ENCODE measurements at places on chromosomes 6 and 20. TPM values are rescaled to one million over a fixed set of nuclear protein-coding genes. Genes with fewer than 3 reads are reported as not detected.

The E2F1 gene
- 1.3 TPM for total RNA-seq

The CALHM4 gene
- total RNA-seq: not detected

The AIF1 gene
- total RNA-seq: 71.2 TPM

GRCh38 chr20:19300395-19300794, 88.0 kb downstream of the SLC24A3 start:
- no peak for DNase-seq

GRCh38 chr6:45870531-45870930, 145.1 kb downstream of the CLIC5 start:
- DNase-seq: no peak

DNA sequence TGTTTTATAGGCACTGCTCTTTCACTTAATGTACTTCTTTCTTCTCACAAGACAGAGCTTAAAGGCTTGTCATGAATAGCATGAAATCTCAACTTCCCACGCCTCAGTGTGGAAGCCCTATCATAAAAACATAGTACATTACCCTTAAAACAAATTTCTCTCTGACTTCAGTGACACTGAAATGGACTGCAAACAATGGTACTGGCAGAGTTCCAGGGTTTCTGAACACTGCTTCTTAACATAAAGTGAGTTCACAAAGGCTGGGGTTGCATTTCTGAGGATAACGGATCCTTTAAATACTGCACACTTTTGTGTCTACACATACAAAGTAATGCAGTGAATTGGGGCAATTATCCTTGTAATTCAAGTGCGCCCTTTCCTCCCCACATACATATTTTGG, 32.3 kb upstream of the PLEKHG1 start:
- no peak for DNase-seq

- DNase-seq: no peak
Observed at GRCh38 chr20:62697468-62697912, 11.1 kb upstream of the NTSR1 start.

- DNase-seq: no peak
Observed at GRCh38 chr6:56959094-56959493, 4.2 kb downstream of the BEND6 start.

GRCh38 chr6:3987053-3987452, 91.9 kb downstream of the FAM217A start:
- no peak for DNase-seq

GRCh38 chr20:45997187-45997586, 11.5 kb upstream of the MMP9 start:
- no peak for DNase-seq

- no peak for DNase-seq
Observed at GRCh38 chr6:108616544-108616943, 55.8 kb downstream of the FOXO3 start.

- DNase-seq: no peak
Observed at GRCh38 chr6:6461138-6461537, 127.4 kb upstream of the LY86 start.

- no peak for DNase-seq
Observed at GRCh38 chr6:156359912-156360311, 417.3 kb upstream of the ARID1B start.

The BPIFB4 gene
- total RNA-seq: not detected

DNA sequence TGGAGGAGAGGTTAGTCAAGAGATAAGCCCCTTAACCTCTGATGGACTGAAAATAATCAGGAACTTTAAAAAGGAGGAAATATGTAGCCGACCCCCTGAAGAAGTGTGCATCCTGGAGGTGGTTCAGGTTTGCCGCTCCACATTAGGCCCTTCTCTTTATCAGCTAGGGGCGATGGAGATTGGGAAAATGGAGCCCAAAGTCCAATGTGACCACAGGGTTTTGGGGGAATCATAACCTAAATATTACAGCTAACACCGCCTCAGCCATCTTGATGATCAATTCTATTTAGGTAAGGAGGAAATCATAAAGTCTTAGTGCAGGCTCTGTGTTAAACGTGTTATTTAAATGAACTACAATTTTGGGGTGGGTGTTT, 1.2 kb downstream of the OGFRL1 start:
- no peak for DNase-seq

DNA sequence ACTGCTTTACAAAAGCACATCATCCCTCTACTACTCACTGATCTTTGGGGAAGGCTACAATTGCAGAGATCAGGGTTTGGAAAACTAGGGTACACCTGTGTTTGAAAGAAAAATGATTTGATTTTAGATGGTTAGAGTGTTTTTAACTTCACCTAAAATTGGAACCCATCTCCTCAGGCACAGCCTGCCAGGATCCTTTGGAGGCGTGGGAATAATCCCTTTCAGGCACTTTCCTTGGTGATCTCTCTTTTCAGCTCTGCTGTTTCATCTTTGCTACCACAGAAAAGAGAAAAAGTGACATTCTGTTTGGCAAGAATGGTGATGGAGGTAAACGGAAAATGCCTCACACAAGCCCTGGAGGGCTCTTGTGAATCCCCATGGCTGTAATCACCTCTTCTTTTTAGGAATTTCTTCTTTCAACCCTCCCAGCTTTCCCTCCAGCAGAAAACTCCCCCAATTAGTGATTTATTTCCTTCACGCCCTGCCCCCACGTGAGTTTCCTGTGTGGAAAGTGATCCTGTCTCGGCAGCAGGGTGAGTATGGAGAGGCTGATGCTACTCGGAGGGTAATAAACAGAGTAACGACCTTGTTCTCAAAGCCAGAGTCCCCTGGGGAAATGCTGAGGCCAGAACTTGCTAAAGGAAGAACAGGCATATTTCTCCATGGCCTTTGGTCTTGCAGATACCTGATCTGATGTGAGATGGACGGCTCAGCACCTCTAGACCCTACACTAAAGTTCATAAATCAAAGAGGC, 9.2 kb downstream of the KCNG1 start:
- DNase-seq: no peak

- DNase-seq: no peak
Observed at GRCh38 chr20:32135983-32136515, 26.5 kb downstream of the TM9SF4 start.

- no peak for DNase-seq
Observed at GRCh38 chr6:113879186-113880096, 22.3 kb downstream of the MARCKS start.

The PDYN gene
- total RNA-seq: not detected

DNA sequence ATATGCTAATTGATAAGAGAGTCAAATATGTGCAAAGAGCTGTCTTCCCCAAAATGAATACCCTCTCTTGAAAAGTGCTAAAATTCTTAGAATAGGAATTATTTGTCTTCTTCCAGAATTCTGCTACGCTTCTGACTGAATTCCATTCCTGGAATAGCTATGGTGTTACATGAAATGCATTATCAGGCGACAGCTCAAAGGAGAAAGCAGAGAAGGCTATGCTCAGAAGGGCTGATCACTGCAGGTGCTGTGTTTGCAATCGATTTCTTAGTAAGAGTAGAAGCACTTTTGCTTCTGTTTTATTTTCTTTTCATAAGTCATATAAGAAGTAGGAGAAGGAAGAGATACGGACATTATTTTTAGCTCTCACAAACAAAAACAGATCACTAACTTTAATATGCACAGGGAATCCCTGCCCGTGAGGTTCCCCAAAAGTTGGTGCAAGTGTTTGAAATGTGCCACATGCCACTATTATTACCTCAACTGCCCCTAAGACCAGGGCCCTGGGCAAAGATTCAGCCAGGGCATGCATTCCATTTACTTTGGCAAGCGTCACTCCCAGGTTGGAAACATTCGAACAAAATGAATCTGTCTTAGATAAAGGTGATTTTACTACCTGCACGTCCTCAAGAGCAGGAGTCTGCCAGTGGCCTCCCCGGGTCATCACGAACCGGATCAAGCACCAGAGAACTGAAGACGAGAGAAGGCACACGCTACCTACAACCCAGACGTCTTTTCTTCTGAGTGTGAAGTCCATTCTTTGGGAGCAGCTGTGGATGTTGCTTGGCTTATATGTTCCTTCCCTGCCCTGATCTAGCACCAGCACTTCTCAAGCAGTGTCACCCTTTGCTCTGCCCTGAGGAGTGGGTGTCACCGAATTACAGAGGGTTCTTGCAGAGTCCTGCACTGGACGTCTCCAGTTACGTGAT, 7.2 kb downstream of the MYLK4 start:
- DNase-seq: no peak

The CST11 gene
- total RNA-seq: not detected

The SRC gene
- 0.84 TPM for total RNA-seq

The SULF2 gene
- total RNA-seq: 1.2 TPM

GRCh38 chr6:84606860-84607259, 157.5 kb downstream of the TBX18 start:
- DNase-seq: no peak

- no peak for DNase-seq
Observed at GRCh38 chr6:29524444-29525310, 34.9 kb downstream of the UBD start.

DNA sequence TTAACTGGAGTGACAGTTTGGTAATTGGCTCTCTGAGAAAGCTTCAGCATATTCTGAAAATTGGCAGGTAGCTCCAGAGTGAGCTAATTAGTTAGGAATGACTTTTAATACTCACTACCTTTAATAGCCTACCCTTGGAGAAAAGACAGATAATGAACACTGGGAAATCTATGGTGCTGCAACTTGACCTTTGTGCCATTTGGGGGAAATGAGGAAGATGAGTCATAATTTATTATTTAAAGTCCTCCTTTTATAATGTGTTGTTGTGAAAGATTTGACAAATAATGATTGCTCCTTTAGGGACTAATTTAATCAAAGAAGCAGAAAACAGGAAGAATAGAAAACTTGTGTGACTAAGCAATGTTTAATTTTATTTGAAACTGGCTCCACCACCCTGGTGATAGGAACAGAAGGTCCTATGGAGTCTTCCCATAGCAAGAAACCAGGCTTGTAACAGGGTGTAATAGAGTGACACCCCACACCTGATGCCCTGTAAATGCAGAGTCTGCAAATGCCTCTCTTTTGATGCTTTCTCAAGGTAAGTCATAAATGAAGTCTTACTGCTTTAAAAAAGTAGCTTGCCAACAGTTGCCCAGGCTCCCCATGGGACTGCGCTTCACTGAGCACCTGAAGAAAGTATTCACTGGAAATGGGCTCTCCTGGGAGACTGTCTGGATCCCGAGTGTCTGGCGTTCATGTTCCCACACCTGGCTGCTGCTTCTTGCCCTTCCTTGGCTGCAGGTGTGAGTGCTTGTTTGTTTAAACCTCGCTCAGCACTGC, 134.4 kb downstream of the LRRC1 start:
- no peak for DNase-seq

- no peak for DNase-seq
Observed at GRCh38 chr6:74607934-74608333, 597.9 kb downstream of the COL12A1 start.

The MRPS18A gene
- total RNA-seq: 44.6 TPM

The FRMD1 gene
- total RNA-seq: not detected

DNA sequence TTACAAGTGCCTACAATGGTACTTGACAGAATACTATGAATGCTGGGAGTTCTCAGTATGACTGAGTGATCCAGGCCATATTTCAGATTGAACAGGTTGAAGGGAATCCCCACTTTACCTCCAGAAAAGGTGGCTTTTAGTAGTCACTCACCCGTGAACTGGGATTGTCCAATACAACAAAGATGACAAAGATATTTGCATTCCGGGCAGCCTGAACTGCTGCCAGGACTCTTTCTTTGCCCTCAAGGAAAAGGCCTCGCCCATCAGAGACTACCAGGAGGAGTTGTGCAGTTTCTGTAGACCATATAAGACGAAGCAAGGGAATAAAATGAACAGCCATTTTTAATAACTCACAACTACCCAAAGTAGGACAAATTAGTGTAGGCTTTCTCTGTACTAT, 6.3 kb upstream of the LYRM2 start:
- DNase-seq: no peak

DNA sequence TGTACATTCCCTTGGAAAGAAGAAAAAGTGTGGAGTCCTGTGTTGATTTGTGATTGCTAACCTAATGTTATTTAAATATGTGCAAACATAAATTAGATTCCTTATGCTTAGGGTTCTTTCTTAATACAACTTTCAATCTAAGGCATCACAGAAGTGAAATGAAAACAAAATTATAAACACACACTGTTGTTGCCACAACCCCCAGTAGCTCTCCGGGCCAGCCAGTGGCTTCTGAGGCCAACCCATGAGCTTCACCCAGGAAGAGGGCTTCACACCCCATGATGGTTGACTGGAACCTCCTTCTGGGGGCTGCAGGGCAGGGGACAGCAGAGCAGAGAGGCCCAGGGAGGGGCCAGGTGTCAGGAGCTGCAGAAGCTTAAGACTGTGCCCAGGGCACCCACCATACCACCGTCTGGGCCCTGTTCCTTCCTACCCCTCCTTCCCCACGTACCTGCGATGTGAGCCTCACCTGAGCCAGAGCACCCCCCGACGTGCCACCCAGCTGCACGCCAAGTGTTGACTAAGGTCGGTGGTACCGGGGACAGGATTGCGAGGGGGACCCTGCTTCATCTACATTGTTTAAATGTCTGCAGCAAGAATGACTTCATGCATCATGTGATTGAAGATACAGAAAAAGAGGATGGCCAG, 110.5 kb downstream of the FAM120B start:
- DNase-seq: no peak

DNA sequence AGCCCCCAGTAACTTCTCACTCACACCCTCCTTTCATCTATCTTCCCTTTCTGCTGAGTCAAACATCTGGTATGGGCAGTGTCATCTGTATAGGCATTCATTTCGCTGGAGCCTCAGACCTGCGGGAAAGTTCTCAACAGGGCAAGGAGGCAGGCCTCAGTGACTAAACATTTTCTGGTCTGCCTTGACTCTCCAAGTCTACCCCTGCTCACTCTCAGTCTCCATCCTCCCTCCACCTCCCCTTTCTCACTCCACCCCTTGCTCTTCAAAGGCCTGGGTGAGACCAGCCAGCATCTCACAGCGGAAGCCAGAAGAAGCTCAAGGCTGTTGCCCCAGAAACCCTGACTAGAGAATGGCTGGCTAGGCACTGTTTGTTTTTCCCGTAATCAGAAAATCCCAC, 105.0 kb upstream of the BEND6 start:
- no peak for DNase-seq

DNA sequence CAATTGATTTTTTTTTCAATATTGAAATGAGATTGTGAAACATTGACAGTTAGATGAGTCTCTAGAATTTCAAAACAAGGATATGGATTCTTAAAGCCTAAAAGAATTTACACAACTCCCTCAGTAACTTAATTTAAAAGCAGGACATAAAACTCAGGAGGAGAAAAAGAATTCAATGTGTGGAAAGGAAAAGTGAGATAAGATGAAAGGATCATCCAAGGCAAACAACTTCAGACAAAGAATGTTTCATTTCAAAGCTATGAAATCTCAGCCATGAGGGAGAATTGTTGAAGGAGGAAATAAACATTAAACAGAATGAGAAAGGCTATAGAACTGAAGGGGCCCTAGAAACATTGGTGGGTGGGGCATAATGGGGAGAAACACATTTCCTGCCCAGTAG, 191.7 kb upstream of the NOX3 start:
- DNase-seq: no peak
